GM18507 (cell line): ENCODE measurements at places on chromosomes 1 and 21.

- DNase-seq: no peak
Measured at GRCh38 chr1:203888807-203889251, 27.4 kb downstream of the SNRPE start.

- no peak for DNase-seq
Measured at GRCh38 chr1:59108481-59109317, 188.2 kb upstream of the FGGY start.

DNA sequence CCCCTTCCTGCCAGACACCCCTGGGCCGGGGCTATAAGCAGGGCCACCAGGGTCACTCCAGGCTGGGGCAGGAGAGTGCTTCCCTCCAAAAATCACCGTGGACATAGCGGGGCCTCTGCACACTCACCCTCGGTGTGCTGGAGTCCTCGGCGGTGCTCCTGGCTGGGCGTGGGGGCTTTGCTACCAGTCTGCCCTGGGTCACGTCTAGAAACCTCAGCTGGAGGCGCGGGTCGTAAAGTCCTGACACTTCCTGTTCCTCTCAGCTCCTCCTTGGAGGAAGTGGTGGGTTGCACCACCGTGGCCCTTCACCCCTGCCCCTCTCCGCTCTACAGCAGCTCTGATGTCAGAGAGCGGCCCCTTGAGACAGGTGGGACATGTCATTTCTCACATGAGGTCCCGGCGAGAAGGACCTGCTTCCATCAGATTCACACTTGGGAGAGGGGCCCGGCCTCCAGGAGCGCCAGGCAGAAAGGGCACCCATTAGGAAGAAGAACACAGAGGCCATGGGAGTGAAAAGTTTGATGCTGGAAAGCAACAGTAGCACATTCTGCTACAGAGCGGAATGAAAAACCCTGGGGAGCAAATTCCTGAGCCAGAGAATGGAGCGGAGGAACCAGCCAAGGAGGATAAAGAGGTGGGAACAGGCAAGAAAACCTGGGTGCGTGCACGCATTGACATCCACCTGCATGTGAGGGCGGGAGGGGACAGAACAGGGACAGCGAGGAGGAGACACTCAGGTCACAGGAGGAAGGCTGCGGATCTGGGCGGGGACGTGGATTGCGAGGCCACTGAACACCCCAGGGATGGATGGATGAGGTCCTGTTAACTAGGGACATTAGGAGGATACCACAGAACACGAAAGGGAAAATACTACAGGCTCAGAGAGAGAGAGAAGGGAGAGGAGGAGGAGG lies at the start of gene ITGB2:
TSS of gene ITGB2 (minus strand) at position 206 of the 911 bp plus-strand sequence. CDS start 10,117 bp downstream, outside the sequence.
- DNase-seq: no peak

GRCh38 chr21:43917515-43918384 lies 52.7 kb downstream of the AGPAT3 start:
- DNase-seq: no peak

DNA sequence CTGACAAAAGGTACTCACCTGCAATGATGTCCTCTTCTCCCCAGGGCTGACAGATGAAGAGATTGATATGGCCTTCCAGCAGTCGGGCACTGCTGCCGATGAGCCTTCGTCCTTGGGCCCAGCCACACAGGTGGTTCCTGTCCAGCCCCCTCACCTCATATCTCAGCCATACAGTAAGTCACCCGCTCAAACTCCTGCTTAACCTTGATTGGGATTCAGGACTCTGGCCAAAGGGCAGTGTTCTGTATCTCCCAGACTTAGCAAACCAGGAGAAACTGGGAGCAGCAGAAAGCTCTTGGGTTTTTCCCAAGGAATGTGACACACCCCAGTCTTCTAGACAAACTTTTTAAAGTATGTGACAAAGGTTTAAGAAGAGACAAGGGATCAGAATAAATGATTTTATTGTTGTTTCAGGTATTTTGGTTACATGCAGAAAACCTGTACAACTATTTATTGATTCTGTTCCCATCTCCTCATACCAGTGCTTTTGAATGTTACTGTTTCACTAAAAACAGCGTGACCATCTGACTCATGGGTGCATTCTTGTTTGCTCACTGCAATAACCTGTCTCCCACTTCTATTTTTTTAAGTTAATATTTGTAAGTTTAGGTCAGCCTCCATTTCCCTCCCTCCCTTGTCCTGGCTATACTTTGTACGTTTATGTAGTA lies 124.6 kb downstream of the PEX14 start:
- no peak for DNase-seq

DNA sequence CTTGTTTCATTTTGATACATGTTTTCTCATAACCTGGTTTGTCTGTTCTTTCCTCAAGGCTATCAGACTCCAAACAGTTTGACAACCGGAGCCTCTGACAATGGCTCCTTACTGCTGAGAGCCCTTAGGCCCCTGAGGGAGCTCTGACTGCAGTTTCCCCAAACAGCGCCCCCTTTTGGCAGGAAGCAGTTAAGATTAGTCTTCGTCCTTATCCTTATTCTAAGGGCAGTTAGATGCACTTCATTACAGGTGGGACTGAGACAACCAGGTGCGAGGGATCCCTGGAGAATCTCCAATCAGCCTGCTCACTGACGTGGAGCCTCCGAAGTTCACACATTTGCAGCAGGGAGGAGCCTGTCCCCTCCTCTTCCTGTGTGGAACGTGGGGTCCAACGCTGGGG lies 393.1 kb downstream of the BRINP3 start:
- DNase-seq: no peak
